ENCODE measurements at places on chromosomes 7 and 10. TPM values are rescaled to one million over a fixed set of nuclear protein-coding genes. Genes with fewer than 3 reads are reported as not detected.

Gene CPEB3
- total RNA-seq: 1.3 TPM

Gene OR2A42
- total RNA-seq: 0.07 TPM

Gene LIPM
- total RNA-seq: not detected

Gene AKR1C8
- 0.21 TPM for total RNA-seq

Gene WDR86
- 19.6 TPM for total RNA-seq

Gene FKBP6
- total RNA-seq: not detected

Gene OR6V1
- not detected for total RNA-seq

Gene STEAP1B
- not detected for total RNA-seq

Gene MAGI2
- total RNA-seq: 5.1 TPM

Measured in kidney epithelial cell (primary cell).